Muscle of back (tissue), 13 donors: ENCODE measurements at places on chromosomes 11 and 22. TPM values are rescaled to one million over a fixed set of nuclear protein-coding genes. Genes with fewer than 3 reads are reported as not detected.

- peak; percentile 57 for DNase-seq
Measured at GRCh38 chr11:64331569-64332371, 8.2 kb upstream of the CCDC88B start.

DNA sequence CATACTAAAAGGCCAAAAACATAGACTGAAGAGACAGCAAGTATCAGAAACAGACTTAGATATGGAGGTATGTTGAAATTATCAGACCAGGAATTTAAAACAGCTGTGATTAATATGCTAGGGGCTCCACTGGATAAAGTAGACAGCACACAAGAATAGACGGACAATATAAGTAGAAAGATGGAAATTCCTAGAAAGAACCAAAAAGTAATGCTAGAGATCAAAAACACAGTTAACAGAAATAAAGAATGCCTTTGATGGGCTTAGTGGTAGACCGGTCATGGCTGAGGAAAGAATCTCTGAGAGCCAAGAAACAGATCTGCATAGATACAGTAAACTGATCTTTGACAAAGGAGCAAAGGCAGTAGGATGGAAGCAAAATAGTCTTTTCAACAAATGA, 250.2 kb downstream of the SWAP70 start:
- no peak for DNase-seq

DNA sequence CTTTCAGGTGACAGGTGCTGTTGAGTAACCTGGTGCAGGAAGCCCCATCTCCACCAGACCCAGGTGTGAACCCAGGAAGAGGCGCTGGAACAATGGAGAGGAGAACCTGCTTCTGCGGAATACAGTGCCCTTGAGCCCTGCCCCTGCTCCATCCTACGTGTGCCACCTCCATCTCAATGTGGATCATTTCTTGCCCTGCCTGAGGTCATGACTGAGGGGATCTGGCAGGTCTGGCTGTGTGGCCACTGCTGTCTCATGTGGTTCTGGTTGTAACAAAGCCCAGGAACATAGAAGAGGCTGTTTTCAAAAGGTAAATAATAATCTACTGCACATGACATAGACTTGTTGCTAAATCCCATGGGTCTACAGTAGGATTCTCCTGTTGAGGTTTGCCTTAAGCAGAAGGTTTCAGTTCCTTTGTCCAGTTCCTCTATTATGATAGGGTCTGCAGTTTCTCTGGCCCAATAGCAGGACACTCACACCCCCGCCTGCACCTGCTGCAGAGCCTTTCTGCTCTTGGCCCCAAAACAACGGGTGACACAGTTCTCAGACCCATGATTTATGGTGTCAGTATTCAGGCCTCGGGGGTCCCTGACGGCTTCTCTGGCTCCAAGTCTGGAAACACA, 113.5 kb upstream of the IGLL5 start:
- DNase-seq = no peak

DNA sequence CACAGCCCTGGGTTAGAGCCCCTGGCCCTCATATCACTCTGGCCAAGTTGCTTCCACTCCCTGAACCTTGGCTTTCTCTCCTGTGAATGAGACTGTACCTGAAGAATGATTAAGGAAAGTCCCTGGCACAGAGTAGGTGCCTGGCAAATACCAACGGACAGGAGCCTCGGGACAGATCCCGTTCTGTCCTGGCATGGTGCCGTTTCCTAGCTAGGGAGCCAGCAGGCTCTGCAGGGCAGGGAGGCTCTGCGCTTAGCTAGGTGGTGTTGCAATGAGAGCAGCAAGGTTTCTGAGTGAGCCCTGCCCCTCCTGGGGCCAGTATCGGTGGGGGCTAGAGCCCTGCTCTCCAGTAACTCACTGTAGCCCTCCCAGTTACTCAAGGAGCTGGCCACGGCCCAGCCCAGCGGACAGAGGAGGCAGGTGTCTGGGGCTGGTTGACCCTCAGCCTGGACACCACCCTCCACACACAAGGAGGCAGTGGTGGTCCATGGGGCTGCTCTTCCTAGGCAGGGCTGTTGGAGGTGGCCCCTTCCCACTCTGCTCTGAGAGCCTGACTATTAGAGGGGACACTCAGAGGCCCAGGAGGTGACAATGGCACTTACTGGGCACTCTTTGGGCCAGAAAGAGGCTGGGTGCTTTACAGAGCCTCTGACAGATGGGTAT, 74.4 kb downstream of the NFAM1 start:
- DNase-seq = no peak

- DNase-seq = no peak
Measured at GRCh38 chr22:28978863-28979796, 82.5 kb downstream of the C22orf31 start.

- no peak for DNase-seq
Measured at GRCh38 chr22:22358152-22358551, 113.6 kb downstream of the VPREB1 start.

GRCh38 chr11:76806131-76806530, 23.0 kb downstream of the TSKU start:
- DNase-seq = no peak

GRCh38 chr22:41709341-41709740, 10.0 kb downstream of the MEI1 start:
- no peak for DNase-seq

Gene RAB39A
- 0.78 TPM for polyA plus RNA-seq

Gene KLHDC7B
- not detected for polyA plus RNA-seq

Gene A4GALT
- 20.2 TPM for polyA plus RNA-seq

Gene SLC29A2
- polyA plus RNA-seq = 24.4 TPM

Gene EIF3F
- 404 TPM for polyA plus RNA-seq
